ENCODE measurements at places on chromosomes 1 and 21.

DNA sequence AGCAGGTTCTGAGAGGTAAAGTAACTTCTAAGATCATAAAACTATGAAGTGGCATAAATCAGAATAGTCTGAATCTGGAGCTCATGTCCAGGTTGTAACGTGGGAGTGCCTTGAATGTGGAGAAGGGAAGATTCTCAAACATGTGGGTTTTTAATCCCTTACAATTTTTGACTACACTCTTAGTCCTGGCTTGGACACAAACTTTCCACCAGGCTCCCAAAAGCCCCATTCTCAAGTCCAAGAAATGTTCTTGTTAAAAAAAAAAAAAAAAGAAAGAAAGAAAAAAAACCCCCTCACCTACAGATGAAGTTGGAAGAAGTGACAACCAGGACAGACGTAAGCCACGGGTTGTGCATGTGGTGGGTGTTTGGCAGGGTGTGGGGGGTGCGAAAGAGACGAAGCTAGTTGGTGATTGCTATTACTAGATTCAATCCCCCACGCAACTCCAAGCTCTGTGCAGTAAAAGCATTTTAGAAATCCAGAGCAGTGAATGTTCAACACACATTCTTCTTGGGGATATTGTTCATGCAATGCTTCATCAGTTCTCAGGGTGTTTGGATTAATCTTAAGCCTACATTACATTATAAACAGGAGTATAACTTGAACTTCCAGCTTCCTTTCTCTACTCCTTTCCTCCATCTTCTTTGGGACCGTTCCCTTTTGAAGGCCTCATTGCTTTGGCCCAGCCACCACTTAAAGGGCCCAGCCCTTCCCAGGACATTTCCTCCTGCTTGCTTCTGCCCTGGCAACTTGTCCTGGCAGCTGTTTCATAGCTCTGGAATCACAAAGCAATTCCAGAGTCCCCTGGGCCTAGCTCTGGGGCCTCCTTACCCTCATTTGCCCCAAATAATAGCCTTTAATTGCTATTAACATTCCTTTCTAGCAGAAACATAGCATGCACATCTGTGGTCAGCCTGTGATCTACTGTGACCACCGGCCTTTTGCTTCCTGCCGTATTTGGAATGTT, 41.8 kb downstream of the PHC2 start:
- DNase-seq = peak; percentile 63
- H3K36me3 ChIP-seq = no peaks in the 10 kb centered on the region
- no peaks in the 10 kb centered on the region for H3K27me3 ChIP-seq
- H3K27ac ChIP-seq = peak overlapping the region; percentile 50
- no peak overlapping the region for H3K4me3 ChIP-seq
- H3K4me1 ChIP-seq = peaks cover 4% of the 10 kb centered on the region

DNA sequence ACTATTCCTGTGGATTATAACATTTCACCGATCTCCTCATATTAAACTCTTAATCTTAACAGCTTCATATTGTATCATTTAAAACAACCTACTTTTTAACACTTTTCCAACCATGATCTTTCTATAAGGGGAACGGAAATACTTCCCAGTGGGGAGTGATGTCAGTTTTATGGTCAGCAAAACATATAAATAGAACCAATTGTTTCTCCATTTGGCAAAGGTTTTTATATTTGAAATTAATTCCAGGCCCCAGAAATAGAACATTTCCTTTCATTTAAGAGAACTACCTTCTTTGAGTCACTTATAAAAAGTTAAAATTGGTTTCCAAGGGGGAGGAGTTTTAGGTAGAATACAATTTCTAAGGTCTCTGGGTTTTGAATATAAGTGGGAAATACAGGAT, 189.6 kb downstream of the TGFBR3 start:
- no peaks in the 10 kb centered on the region for H3K36me3 ChIP-seq
- no peak overlapping the region for H3K27ac ChIP-seq
- H3K4me3 ChIP-seq = no peak overlapping the region
- H3K4me1 ChIP-seq = peaks cover 17% of the 10 kb centered on the region
- no peaks in the 10 kb centered on the region for H3K27me3 ChIP-seq

DNA sequence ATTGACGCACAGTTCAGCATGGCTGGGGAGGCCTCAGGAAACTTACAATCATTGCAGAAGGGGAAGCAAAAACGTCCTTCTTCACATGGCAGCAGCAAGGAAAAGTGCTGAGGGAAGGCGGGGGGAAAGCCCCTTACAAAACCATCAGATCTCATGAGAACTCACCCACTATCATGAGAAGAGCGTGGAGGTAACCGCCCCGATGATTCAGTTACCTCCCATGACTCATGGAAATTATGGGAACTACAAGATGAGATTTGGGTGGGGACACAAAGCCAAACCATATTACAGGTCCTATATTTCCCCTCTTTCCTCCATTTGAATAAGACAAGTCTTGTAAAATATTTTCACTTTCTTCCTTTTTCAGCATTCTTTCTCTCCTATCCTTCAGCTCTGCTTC, 7.7 kb upstream of the TTLL7 start:
- no peaks in the 10 kb centered on the region for H3K4me1 ChIP-seq
- no peaks in the 10 kb centered on the region for H3K36me3 ChIP-seq
- DNase-seq = no peak
- no peak overlapping the region for H3K4me3 ChIP-seq

DNA sequence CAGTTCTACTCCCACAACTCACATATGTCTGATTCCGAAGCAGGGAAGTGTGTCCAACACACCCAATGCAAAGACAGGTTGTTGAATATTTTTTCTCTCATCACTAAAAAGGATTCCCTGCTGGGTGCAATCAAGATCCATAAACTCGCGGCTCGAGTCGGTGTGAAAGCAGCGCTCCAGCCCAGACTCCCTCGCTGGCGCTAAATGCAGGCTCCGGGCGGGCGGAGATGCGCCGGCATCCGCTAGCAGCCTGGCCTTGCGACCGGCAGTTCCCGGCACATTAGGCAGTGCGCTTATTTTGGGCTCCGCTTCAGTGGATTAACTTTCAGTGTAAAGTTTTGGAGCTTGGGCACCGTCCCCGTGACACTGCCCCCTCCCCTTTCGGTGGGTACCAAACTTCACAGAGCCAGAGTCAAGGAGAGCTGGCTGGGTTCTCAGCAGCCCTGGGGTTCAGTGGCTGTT, 87.7 kb upstream of the POU3F1 start:
- H3K4me3 ChIP-seq = no peak overlapping the region
- peak; percentile 26 for DNase-seq
- no peaks in the 10 kb centered on the region for H3K36me3 ChIP-seq
- peaks cover 6% of the 10 kb centered on the region for H3K4me1 ChIP-seq

- no peak for DNase-seq
- H3K4me3 ChIP-seq = no peak overlapping the region
- no peaks in the 10 kb centered on the region for H3K4me1 ChIP-seq
- H3K27me3 ChIP-seq = no peaks in the 10 kb centered on the region
- no peaks in the 10 kb centered on the region for H3K36me3 ChIP-seq
These were observed 24.9 kb downstream of the VANGL1 start for GRCh38 chr1:115666702-115667101.

DNA sequence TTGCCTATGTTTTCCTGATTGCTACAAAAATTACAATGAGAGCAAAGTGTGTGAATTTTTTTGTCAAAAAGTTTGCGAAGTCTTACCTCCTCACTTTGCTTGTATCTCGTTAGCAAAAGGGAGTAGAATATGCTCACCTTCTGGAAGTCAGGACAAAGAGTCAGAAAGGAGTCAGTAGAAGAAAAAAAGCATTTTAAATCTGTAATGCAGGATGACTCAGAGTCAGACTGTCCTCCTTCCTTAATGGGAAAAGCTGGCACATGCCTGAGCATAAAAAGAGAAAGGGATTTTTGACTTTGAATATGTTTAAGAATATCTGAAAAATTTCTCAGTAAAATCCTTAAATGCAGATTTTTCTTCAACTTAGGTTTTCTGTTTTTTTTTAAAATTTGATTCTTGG, 14.2 kb upstream of the VN1R5 start:
- DNase-seq = no peak
- H3K27me3 ChIP-seq = no peaks in the 10 kb centered on the region
- H3K4me1 ChIP-seq = no peaks in the 10 kb centered on the region
- no peak overlapping the region for H3K27ac ChIP-seq

Data from testis (tissue), 5 donors.